ENCODE measurements at places on chromosomes 2 and 18. TPM values are rescaled to one million over a fixed set of nuclear protein-coding genes. Genes with fewer than 3 reads are reported as not detected.

Gene GPR45
- not detected for total RNA-seq

Gene HOXD11
- total RNA-seq: not detected

Gene GLI2
- 3.1 TPM for total RNA-seq

Gene XIRP2
- total RNA-seq: 38.6 TPM

Gene IAH1
- 57.9 TPM for total RNA-seq

Gene IL1RL1
- total RNA-seq: 1.0 TPM

Gene IL1RL2
- total RNA-seq: not detected

Gene TUBA3E
- not detected for total RNA-seq

Gene OTX1
- not detected for total RNA-seq

Gene KCTD1
- total RNA-seq: 3.7 TPM

Gene CHRND
- 32.9 TPM for total RNA-seq

Gene PRKAG3
- 9.9 TPM for total RNA-seq

Gene CROCC2
- under 0.01 TPM for total RNA-seq

Gene IL37
- not detected for total RNA-seq

Gene SKOR2
- total RNA-seq: not detected

Gene PTPRN
- total RNA-seq: not detected

Gene TUBA4B
- not detected for total RNA-seq

Gene SCN7A
- total RNA-seq: 50.6 TPM

Gene LRRTM1
- total RNA-seq: under 0.01 TPM

Gene GREB1L
- 12.5 TPM for total RNA-seq

Gene TNFAIP6
- 13.0 TPM for total RNA-seq

Gene KLHL41
- total RNA-seq: 2,637 TPM

Gene MAP2
- 3.7 TPM for total RNA-seq

Data from skeletal muscle tissue (tissue), 5 donors.